ENCODE measurements at places on chromosomes 1 and 21. TPM values are rescaled to one million over a fixed set of nuclear protein-coding genes. Genes with fewer than 3 reads are reported as not detected.

DNA sequence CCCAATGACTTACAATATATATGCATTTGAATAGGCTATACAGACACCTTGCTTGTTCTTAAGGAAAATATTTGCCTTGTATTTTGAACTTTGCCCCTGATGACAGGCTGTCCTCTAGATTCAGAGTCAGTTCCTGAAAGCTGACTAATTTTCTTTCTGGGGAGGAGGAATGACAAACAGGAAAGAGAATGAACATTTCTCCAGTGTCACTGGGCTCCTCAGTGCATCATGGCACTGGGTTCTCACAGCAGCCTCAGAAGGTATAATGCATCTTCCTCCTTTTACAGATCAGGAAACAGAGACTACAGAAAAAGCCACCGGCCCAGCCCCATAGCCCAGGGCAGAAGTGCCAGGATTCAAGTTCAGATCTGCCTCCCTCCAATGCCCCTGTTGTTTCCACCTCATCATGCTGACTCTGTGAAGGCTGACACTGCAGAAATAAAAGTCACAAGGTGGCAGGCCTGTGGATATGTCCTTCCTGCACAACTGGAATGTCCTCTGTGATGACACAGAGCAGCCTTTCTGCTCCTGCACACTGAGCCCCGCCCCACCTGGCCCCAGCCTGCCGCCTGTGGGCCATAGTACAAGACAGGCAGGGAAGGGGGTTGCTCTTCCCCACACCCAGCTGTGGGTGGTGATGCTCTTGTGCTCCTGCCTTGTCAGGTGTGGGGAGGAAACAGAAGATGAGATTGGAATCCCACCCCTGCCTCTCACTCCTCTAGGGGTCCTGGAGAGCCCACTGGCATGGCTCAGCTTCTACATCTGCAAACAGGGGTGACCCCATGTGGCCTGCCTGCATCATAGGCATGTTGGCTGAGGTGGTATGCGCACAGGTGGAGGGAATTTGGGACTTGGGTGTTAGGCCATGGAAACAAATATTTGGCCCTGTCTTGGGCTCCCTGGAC, 6.4 kb downstream of the TTC22 start:
- H3K27ac ChIP-seq, result peak overlapping the region; percentile 31
- DNase-seq, result no peak
- no peak overlapping the region for H3K4me3 ChIP-seq
- peaks cover 7% of the 10 kb centered on the region for H3K36me3 ChIP-seq

DNA sequence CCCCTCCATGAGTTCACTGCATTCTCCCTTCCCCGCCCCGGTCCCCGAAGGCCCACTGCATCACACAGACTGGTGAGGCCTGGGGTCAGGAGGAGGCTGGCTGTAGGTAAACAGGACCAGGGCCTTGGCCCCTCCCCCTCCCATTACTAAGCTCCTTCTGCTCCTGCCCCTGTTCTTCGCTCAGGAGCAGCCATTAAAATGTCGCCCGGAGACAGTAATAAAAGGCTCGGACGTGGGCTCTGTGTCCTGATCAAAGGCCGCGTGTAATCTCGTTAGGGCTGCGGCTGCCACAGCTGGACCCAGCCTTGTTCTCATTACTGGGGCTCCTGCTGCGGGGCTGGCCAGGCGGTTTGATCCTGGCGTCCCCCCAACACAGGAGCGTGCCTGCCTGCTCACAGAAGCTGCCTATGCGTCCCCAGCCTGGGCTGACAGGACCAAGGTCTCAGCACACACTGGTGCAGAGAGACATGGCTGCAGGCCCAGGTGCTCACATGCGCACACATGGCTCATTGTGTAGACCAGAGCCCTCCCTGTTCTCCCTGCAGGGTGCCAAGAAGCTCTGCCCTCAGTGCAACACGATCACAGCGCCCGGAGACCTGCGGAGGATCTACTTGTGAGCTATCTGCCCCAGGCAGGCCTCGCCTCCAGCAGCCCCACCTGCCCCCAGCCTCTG, 24.0 kb downstream of the TMEM53 start:
- no peaks in the 10 kb centered on the region for H3K27me3 ChIP-seq
- no peak for DNase-seq
- H3K4me3 ChIP-seq, result no peak overlapping the region

- H3K4me3 ChIP-seq, result no peak overlapping the region
- no peak overlapping the region for H3K27ac ChIP-seq
- peaks cover 6% of the 10 kb centered on the region for H3K27me3 ChIP-seq
- H3K4me1 ChIP-seq, result peaks cover 2% of the 10 kb centered on the region
These were observed 58.7 kb upstream of the SIM2 start for GRCh38 chr21:36640174-36640720.

- no peaks in the 10 kb centered on the region for H3K36me3 ChIP-seq
- DNase-seq, result no peak
- H3K4me3 ChIP-seq, result no peak overlapping the region
- H3K27ac ChIP-seq, result no peak overlapping the region
- H3K27me3 ChIP-seq, result no peaks in the 10 kb centered on the region
- no peaks in the 10 kb centered on the region for H3K4me1 ChIP-seq
These were observed 1237.5 kb downstream of the AMY1C start for GRCh38 chr1:104987210-104987609.

DNA sequence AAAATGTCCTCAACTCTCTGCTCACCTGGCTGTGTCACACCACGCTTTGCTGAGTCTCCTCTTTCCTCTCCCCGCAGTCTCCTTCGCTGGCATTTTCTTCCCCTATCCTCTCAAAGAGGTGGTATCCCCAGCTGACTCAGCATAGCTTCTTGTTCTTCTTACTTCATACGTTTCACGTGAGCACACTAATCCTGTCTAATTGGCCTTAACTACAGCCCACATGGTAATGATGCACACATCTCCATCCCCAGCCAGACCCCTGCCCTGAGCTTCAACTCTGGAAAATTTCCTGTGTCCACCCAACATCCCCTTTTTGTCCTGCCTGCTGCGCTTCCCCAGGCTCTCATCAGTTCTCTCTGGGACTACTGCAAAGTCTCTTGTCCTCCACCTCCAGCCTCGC, 169.8 kb downstream of the TTLL7 start:
- H3K27ac ChIP-seq, result no peak overlapping the region
- H3K36me3 ChIP-seq, result no peaks in the 10 kb centered on the region
- H3K4me3 ChIP-seq, result no peak overlapping the region
- no peaks in the 10 kb centered on the region for H3K4me1 ChIP-seq
- H3K27me3 ChIP-seq, result no peaks in the 10 kb centered on the region

DNA sequence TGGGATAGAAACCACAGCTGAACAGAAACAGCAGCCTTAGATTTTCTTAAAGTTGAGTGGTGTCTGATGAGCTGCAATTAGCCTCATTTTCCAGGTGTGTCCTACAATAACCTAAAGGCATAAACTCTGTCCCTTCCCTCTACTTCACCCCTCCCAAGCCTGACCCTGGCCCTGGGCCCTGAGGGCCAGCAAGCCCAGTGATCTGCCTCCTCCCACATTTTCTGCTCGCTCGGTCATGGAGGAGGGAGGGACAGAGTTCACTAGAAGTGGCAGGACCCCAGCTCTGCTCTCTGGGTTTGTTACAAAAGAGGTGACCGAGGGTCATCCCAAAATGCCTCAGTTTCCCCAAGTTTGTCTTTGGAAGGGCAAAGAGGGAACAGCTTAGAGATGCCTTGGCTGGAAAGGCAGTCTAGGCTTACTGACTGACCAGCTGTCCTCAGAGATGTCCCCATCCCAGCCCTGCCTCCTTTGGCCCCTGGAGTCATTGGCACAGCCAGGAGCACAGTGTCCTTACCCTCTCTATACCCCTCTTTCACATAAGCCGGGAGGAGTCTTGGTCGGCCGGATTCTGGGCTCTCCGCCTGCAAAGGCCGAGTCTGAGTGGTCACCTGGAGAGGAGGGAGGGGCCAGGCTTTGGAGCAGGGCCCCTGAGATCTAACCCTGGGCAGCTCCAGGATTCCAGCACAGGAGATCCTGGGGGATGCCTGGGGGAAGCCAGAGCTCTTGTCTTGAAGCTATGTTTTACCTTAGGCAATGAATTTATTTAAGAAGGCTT, 172.7 kb downstream of the PTPRU start:
- H3K4me3 ChIP-seq, result no peak overlapping the region
- no peak overlapping the region for H3K27ac ChIP-seq

- H3K4me1 ChIP-seq, result peaks cover 11% of the 10 kb centered on the region
- H3K36me3 ChIP-seq, result no peaks in the 10 kb centered on the region
- H3K4me3 ChIP-seq, result no peak overlapping the region
These were observed 100.2 kb upstream of the COG2 start for GRCh38 chr1:230542054-230542453.

GRCh38 chr1:36847761-36848160, 186.6 kb downstream of the GRIK3 start:
- peaks cover 13% of the 10 kb centered on the region for H3K27me3 ChIP-seq
- H3K27ac ChIP-seq, result no peak overlapping the region
- DNase-seq, result no peak
- no peaks in the 10 kb centered on the region for H3K36me3 ChIP-seq
- H3K4me1 ChIP-seq, result no peaks in the 10 kb centered on the region

DNA sequence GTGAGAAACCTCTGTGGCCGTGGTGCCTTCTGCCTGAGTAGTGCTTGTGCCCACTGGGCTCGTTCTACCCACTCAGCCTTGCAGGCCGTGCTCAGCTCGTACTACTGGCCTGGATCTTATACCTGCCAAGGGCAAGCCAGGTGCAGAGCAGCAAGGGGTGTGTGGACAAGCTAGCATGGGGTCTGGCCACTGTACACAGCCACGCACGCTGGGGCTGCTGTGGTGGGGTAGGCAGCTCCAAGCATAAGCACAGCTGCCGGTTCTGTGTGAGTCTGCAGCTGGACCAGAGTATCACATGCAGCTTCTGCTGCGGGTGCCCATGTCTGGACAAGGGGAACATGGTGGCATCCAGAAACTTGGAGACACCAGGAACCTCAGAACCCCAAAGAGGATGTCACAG, 16.4 kb downstream of the FAM20B start:
- no peak for DNase-seq
- peaks cover 11% of the 10 kb centered on the region for H3K36me3 ChIP-seq
- no peak overlapping the region for H3K4me3 ChIP-seq
- H3K27ac ChIP-seq, result no peak overlapping the region

DNA sequence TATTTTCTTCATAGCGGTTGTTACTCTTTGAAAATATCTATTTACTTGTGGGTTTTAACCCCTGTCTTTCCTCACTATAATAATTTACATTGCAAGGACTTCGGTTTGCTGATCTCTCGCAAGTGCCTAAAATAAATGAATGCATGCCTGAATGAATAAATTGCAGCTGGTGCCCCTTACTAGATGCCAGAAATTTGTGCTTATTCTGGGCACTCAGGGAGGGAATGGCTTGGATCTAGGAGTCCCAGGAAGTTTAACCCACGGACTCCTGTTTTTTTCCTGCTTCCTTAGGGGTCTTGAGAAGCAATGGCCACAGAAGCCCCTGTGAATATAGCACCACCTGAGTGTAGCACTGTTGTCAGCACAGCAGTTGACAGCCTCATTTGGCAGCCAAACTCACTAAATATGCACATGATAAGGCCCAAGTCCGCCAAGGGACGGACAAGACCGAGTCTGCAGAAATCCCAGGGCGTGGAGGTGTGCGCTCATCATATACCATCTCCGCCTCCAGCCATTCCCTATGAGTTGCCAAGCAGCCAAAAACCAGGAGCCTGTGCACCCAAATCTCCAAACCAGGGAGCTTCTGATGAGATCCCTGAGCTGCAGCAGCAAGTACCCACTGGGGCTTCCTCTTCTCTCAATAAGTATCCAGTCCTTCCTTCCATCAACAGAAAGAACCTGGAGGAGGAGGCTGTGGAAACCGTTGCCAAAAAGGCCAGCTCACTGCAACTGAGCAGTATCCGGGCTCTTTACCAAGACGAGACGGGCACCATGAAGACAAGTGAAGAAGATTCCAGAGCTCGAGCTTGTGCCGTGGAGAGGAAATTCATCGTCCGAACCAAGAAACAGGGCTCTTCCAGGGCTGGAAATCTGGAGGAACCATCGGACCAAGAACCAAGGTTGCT, 4.2 kb upstream of the PLA2G2C start:
- H3K27me3 ChIP-seq, result peaks cover 39% of the 10 kb centered on the region
- H3K27ac ChIP-seq, result no peak overlapping the region
- peaks cover 26% of the 10 kb centered on the region for H3K4me1 ChIP-seq
- H3K4me3 ChIP-seq, result no peak overlapping the region
- no peaks in the 10 kb centered on the region for H3K36me3 ChIP-seq
- no peak for DNase-seq

DNA sequence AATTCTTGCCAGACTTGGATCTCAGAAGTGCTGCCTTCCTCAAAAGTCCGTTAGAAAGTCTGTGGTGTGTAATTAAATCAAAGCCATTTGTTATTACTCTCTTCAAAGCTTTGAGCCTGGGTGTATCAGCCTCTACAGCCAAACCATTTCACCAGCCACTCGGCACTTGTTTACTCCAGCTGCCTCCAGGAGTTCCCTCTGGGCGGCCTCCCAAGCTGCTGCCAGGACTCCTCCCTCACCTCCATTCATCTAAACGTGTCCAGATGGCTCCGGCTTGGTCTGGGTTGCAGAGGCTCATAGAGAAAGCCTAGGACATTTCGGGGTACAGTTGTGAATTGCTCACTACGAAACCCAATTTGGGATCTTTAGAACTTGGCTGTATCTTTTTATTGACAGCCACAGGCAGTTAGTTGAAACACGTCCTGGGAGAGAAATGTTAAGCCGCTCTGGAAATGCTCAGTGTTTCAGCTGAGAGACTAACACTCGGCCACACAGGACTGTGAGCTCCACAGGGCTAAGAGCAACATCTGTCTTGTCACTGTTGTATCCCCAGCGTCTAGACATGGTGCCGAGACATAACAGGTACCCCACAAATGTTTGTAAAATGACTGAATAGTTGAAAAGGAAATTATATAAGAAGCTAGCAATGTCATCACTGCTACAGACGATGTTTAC, 116.9 kb upstream of the NGF start:
- no peaks in the 10 kb centered on the region for H3K4me1 ChIP-seq
- no peak overlapping the region for H3K27ac ChIP-seq
- H3K4me3 ChIP-seq, result no peak overlapping the region
- H3K27me3 ChIP-seq, result no peaks in the 10 kb centered on the region

DNA sequence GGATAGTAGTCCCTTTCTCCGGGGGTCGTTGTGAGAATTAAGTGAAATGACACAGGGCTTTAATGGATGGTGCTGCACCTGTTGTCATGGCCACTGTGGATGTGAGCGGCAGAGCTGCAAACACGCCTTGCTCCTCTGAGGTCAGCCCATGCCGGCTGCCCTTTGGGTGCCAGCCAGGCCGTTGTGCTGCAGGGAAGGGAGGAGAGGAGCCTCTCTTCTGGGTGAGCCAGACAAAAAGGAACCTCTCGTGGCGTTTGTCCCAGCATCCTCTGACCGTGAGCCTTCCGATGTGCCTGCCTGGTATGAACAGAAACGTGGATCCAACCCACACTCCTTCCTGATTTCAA, 383.0 kb upstream of the VAMP3 start:
- DNase-seq, result peak; percentile 0
- no peaks in the 10 kb centered on the region for H3K4me1 ChIP-seq

The ACTA1 gene
- not detected for total RNA-seq

The HLX gene
- 0.10 TPM for total RNA-seq

The COX20 gene
- total RNA-seq, result 32.9 TPM

The RNU1-4 gene
- 2,477 TPM for total RNA-seq

The OR10X1 gene
- not detected for total RNA-seq

The FCGR3A gene
- total RNA-seq, result not detected

The KCNE1 gene
- 0.27 TPM for total RNA-seq

The NPR1 gene
- total RNA-seq, result not detected

The OXCT2 gene
- total RNA-seq, result not detected

All from activated CD4-positive, alpha-beta T cell treated with anti-CD3 and anti-CD28 coated beads, Interleukin-2, amount 10 ng/mL, durations not matched to agents 7 days and 5 days (primary cell).